ENCODE measurements at places on chromosomes 1 and 21. TPM values are rescaled to one million over a fixed set of nuclear protein-coding genes. Genes with fewer than 3 reads are reported as not detected.

The TAS1R3 gene
- polyA plus RNA-seq, result 0.32 TPM

The VWA1 gene
- polyA plus RNA-seq, result 47.9 TPM

The C1orf141 gene
- polyA plus RNA-seq, result not detected

DNA sequence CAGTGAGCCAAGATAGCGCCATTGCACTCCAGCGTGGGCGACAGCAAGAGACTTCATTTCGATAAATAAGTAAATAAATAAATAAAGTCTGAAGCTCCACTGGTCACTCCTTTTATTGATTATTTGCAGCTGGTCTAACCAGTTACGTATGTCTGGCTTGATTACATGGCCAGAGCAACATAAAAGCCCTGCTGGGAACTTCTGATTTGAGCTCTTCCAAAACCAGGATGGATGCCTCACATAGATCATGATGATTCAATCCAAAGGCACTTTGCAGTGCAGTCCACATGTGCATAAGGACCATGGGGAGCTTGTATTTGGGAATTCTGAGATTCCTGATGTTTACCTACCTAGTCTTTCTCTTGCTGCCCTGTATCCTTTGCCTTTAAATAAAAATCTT lies 24.0 kb downstream of the NSUN4 start:
- DNase-seq, result no peak
